Activated CD4-positive, alpha-beta T cell treated with anti-CD3 and anti-CD28 coated beads, Interleukin-2, amount 50 U/mL, for 48 hours (primary cell): ENCODE measurements at places on chromosomes 2 and 18.

- no peak for DNase-seq
These were observed 49.8 kb upstream of the SLC1A4 start for GRCh38 chr2:64939332-64939917.

- no peak for DNase-seq
These were observed 235.6 kb downstream of the SCG2 start for GRCh38 chr2:223366566-223366965.

DNA sequence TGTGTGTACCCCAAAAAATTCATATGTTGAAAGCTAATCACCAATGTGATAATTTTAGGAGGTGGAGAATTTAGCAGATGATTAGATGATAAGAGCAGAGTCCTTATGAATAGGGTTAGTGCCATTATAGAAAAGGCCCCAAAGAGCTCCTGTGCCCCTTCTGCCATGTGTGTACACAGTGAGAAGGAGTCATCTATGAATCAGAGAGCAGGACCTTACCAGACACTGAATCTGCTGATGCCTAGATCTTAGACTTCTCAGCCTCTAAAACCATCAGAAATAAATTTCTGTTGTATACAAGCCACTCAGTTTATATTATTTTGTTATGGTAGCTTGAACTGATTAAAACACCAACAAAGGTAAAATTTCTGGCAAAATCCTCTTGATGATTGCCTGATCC lies 560.0 kb upstream of the CDH2 start:
- no peak for DNase-seq

GRCh38 chr2:30026091-30027055 lies 105.0 kb upstream of the ALK start:
- peak; percentile 7 for DNase-seq

DNA sequence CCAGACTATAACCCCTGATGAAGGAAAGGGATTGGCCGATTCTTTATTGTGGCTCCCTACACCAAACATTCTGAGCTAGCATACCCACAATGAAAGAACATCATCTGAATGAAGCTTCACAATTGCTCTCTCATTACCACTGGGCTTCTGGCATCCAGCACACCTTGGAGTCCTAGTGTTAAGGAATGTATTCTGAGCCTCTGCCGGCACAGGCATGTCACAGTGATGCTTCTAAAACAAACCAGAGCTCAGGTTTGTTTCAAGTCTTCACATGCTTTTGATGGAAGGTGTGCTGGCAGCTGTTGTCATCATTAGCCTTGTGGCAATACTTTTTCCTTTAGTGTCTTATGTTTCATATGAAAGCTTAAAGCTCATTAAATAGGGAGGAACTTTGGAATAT lies 76.3 kb upstream of the RBBP8 start:
- DNase-seq, result no peak

GRCh38 chr2:209790066-209790728 lies 18.6 kb downstream of the UNC80 start:
- DNase-seq, result no peak

DNA sequence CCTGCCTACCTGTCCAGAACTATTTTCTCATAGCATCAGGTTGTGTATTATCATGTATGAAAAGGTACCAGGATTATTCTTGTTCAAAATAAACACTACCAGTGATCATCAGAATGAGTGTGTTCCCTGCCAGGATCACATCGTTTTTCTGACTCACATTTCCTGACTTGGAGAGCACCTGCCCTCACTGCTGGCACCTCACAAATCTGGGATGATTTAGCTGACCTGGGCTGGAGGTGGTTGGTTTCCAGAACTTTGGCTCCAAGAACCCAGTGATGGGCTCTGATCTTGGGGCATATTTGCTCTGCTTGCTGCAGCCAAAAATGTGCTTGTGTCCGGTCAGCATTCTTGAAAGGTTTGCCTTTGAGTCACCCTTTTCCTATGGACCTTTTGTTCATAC lies 836.3 kb upstream of the ACVR2A start:
- no peak for DNase-seq

DNA sequence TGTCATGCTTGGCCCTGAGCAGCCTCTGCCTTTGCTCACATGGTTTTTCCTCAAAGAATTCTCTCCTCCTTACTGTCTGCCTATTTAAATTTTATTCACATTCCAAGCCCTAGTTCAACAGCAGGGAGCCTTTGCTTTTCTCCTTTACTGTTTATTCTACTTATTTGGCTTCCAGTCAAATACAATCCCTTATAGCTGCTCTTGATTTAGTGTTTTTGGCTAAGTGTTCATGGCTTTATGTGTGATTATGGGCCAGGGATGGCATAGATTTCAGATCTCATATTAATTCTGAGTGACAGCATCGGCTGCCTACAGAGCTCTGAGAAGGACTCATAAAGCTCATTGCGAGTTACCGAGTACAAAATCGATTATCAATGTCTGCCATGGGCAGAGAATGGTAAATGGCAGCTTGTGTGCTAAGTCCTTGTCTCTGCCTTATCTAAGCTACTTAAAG lies 106.7 kb downstream of the METTL8 start:
- no peak for DNase-seq

- no peak for DNase-seq
These were observed 118.0 kb downstream of the RAB3GAP1 start for GRCh38 chr2:135169900-135170753.

DNA sequence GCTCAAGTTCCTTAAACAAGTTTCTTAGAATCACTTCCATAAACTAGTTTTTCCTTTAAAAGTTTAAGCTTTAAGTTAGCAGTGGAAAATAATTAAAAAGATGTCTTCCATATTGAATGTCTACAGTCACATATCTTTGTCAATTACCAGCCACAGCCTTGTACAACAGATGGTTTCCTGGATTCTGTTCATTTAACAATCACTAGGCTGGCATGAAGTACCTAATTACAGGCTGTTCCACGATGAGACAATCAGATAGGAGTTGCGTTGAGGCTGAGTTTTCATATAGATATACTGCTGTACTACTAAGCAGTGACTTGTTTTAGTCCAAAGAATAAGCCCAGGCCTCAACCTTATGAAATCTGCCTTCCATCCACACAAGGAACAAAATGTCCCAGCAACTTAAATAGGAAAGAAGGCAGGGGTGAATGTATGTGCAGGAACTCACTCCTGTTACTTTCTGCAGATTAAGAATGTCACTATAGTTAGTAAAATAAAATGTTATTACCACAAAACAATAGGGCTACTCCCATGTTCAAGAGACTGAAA lies 131.0 kb downstream of the ZAP70 start:
- DNase-seq, result no peak

DNA sequence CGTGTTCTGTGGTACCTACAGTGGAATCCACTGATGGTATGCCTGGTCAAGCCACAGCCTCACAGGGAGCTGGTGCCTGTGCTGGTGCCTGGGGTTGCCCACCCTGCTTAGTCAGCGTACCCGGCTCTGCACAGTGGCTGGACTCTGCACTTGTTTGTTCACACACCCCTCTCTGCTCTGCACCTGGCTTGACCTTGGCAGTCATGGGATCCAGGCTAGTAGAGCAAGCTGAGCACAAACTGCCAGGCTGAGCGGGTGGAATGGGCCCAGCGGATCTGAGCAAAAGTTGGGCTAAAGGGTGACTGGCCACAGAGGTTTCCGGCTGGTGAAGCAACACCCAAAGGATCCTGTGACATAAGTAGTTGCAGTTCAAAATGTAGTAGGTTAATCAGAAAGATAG lies 163.5 kb downstream of the CDH19 start:
- DNase-seq, result no peak

DNA sequence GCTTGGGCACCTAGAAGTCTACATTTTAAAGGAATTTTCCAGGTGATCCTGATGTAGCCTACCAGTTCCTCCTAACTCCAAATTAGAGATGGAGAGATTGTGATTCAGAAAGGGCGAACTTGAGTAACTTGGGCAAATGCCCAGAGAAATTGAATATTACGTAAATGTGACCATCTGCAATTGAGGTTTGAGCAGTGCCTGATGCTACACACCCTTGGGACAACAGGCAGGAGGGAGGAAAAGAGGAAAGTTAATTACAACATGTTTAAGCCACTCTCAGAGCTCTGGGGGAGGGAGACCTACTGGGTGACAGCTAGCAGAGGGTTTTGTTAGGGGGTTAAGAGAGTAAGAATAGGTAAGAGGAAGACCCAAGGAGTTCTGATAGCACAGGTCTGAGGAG lies 208.9 kb downstream of the LPIN1 start:
- no peak for DNase-seq

DNA sequence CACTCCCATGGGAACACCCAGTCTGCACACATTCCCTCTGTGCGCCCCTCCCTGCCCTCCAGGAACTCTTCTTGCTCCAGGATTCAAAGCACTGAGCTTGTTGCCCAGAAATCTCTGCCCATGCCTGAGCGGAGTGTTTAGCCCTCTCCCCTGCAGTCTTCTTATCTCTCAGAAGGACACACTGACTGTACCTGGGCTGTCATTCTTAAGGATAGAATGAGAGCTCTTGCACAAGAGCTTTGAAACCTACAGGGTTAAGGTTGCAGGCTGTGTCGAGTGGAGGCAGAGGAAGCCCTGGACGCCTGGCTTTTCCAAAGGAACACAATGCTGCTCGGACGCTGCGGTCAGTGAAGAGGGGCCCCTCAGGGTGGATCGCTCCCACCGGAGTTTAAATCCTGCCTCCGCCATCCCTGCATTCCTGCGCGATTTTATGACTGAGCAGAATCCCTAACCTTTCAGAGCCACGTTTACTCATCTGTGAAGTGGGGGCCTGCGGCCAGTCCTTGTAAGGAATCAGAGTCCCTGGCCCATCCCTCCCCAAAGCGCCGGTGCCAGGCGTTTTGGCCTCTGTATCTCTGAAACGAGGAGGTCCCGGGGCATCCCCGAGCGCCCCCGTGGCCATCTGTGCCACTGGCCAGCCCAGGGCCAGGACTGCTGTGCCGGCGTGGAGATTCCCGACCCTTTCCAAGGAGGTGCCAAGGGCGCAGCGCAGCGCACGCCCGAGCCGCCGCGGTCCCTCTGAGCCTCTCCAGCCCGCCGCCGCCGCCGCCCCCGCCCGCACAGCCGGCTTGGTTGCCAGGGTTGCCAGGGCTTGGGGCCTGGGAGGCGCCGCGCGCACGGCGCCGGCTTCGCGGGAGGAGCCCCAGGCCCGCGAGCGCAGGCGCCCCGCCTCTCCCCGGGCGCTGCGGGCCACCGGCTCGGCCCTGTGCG lies 58.9 kb downstream of the FAM168B start:
- DNase-seq, result no peak

- no peak for DNase-seq
These were observed 399.8 kb upstream of the ST6GAL2 start for GRCh38 chr2:107285621-107286299.

DNA sequence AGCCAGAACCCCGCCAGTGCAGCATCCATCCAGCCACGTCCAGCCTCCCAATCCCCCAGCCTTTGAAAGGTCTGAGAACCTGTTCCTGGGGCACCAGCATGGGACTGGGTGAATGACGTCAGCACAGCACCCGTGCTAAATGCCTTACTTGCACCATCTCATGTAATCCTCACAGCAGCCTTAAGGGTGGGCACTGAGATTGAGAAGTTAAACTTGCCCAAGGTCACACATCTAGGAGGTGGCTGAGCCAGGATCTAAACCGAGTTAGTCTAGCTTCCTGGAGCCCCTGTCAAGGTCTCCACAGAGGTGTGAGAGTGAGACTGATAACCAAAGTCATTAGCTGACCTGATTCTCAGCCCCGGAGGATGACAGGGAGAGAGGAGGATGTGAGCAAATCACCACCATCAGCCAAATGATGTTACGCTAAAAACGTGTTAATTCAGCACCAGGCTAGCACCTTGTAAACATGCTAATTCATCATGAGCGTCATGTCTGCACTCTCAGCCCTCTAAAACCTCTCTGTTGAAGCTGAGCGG lies 4.6 kb downstream of the CD8A start:
- no peak for DNase-seq

- DNase-seq, result peak; percentile 47
These were observed 3.5 kb upstream of the BCL2 start for GRCh38 chr18:63322908-63323634.

- no peak for DNase-seq
These were observed 27.7 kb downstream of the ADRA2B start for GRCh38 chr2:96088340-96089335.

DNA sequence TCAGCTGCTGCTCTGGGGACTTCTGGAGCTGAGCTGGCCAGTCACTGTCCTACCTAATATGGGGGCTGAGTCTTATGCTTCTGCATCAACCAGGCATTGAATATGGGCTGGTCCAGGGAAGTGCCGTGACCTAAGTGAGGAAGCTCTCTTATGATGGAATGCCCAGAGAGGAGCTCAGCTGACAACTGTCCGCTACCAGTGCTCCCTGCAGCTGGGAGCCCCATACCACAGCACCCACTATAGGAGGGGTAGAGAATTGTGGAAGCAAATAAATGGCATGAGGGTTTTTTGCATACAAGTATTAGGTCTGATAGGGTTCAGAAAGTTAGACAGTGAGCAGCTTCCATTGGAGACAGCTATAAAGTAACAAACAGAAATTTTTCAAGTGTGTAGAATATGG lies 4.5 kb downstream of the TIMM21 start:
- no peak for DNase-seq

GRCh38 chr18:42271647-42272414 lies 316.8 kb downstream of the PIK3C3 start:
- no peak for DNase-seq

- DNase-seq, result no peak
These were observed 729.8 kb upstream of the SOX11 start for GRCh38 chr2:4962419-4962818.

GRCh38 chr18:31512203-31512764 lies 14.3 kb downstream of the DSG2 start:
- no peak for DNase-seq

GRCh38 chr2:161147856-161148255 lies 12.4 kb upstream of the TANK start:
- no peak for DNase-seq

DNA sequence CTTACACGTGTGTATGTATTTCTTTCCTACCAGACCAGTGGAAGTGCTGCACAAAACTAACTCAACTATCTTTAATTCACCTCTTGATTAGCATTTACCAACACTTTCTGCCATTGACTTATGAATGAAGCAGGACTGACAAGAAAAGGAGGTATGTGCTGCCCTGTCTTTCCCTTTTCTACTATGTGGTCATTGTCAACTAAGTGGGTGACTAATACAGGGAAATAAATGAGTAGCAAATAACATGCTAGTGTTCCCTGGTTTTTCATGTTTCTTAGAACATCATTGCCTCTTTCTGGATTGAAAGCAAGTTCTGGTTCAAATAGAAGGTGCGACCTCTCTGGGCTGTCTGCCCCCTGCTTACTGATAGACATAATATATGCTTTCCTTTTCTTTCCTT lies 58.0 kb downstream of the LINC00305 start:
- no peak for DNase-seq

DNA sequence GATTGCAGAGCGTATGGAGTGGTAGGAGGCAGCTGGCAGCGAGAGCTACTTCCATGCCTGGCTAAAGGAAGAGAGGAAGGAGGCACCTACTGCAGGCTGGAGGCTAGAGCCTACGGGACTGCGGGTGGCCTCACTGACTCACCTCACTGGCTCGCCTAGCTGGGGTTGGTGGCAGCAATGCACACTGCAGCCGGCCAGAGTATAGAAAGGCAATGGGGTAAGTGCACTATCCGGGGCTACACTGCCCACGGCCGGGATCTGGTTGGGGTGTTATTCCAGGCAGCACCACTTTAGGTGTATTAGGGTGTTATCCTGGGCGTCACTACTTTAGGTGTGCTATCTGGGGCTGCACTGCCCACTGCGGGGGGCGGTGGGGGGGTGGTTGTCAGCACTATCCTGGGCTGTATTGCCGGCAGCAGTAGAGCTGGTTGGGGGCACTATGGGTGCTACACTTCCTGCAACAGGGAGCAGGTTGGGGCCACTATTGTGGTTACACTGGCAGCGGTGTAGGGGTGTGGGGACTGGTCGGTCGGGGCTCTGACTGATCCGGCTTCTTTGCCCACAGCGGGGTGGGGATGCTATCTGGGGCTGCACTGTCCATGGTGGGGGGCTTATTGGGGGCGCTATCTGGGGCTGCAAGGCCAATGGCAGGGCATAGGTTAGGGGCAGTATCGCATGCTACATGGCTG lies 33.3 kb upstream of the ANKRD62 start:
- DNase-seq, result no peak
